ENCODE measurements at places on chromosomes 7 and 10.

GRCh38 chr10:4696186-4696585, 129.8 kb upstream of the AKR1E2 start:
- no peak for DNase-seq

- DNase-seq: no peak
Measured at GRCh38 chr7:134431815-134432214, 27.1 kb downstream of the AKR1B1 start.

DNA sequence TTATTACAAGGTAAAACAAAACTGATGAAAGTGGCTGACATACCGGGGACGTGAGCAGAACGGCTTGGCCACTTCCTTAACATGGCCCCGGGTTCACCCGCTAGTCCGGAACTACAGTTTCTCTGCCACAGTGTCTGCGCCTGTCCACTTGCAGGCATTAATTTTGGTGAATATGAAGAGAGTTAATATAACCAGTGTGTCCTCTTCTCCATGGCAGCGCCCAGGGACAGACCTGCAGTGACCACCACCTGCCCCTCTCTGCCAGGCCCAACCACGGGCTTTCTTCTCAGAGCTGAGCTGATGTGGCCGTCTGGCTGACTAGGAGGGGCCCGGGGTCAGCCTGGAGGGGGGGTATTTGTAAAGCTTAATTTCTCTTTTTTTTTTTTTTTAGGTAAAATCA, 1.1 kb upstream of the NDUFB2 start:
- no peak for DNase-seq

- DNase-seq: no peak
Measured at GRCh38 chr7:30862995-30863705, 48.5 kb upstream of the AQP1 start.

- no peak for DNase-seq
Measured at GRCh38 chr10:23106331-23107072, 11.1 kb downstream of the MSRB2 start.

DNA sequence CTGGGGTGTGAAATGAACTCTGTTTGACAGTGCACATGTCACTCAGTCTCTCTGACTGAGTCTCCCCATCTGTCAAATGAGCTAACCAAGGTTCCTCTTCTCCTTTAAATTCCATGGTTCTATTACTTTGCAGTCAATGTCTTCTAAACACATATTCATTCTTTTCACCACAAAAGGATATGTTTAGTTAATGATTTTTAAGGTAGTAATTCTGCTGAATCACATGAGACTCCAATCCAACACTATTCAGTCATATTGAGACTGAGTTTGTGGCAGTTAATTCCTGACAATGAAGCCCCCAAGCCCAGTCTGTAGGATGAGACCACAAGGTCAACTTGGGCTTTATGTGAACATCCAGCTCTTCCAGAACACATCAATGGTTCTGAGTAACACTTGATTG, 85.3 kb downstream of the CALN1 start:
- DNase-seq: no peak

- no peak for DNase-seq
Measured at GRCh38 chr7:39686261-39686924, 63.0 kb downstream of the RALA start.

Data from activated CD8-positive, alpha-beta memory T cell treated with anti-CD3 and anti-CD28 coated beads for 48 hours (primary cell).